ENCODE measurements at places on chromosomes 2 and 18. TPM values are rescaled to one million over a fixed set of nuclear protein-coding genes. Genes with fewer than 3 reads are reported as not detected.

Gene QPCT
- 2.7 TPM for total RNA-seq

DNA sequence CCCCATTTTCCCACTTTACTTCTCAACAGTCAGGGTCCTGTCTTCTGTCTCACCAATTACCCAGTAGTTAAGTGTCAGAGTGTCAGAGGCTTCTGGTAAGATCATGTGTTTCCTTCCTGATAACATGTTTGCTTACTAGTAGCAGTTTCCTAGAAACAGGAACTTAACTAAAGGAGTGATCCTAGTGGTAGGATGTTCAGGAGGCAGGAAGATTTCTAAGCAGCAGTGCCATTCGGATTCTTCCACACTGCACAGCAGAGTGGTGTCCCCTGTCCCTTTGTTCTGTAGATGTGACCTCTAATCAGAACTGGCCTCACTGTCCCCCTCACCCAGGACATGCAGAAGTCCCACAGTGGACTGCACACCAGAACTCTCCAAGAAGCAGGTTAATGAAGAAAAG lies 221.8 kb upstream of the OSR1 start:
- peaks cover 16% of the 10 kb centered on the region for H3K4me1 ChIP-seq
- no peak for DNase-seq
- no peaks in the 10 kb centered on the region for H3K36me3 ChIP-seq
- no peak overlapping the region for H3K27ac ChIP-seq
- H3K27me3 ChIP-seq: peaks cover 3% of the 10 kb centered on the region

DNA sequence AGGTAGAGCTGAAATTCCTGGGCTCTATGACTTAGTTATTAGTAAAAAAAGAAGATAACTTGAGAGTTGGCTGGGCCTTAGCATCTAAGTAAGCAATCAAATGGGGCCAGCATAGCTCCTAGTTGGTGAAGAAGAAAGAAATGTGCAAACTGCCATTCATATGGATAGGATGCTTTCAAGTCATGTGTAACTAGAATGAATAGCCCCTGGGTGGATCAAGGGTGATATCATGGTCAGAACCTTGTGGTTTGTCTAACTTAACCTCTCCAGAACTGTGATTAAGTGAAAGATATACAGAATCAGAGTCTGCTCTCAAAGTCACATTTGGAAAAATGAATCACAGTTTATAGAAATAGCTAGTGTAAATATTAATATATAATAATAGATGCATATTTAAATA lies 198.7 kb upstream of the DTNA start:
- H3K36me3 ChIP-seq: peaks cover 15% of the 10 kb centered on the region
- no peak overlapping the region for H3K4me3 ChIP-seq
- DNase-seq: no peak
- no peaks in the 10 kb centered on the region for H3K27me3 ChIP-seq

DNA sequence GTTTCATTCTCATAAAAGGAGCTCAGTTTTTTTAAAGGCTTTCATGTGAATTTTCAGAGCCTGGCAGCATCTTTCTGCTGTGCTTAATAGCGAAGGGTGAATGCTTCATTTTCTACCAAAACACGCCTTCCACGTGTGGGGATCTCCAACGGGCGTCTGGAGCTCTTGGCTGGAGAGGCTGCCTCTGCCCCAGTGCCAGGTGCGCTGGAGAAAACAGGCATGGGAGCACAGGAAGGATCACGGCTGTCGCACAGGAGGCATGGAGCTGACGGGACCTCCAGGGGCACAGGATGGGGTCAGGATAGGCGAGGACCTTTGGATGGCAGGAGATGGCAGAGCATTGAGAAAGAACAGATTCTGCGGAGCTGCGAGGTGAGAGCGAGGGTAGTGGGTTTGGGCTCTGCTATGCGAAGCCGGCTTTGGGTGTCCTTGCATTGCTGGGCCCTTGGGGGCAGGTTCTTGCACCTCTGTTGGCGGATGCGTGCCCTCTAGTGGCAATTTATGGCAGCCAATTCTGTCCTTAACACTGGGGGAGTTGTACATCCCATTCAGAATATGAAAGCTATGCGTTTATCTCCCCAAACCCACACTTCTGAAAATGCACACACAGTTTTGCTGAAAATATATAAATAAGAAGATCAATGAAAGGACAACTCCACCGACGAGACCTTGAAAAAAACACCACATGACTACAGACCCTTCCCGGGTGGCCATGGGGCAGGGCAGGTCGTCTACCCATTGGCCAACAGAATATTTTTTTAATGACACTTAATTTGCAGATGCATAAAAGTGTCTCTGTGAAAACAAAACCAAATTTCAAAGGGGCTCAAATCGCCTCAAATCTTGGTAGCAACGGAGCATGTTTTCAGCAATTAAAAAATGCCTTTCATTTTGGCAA lies 90.4 kb upstream of the SLC35G4 start:
- H3K36me3 ChIP-seq: no peaks in the 10 kb centered on the region
- no peak overlapping the region for H3K27ac ChIP-seq
- peaks cover 2% of the 10 kb centered on the region for H3K4me1 ChIP-seq
- peaks cover 37% of the 10 kb centered on the region for H3K27me3 ChIP-seq

Gene GAREM2
- 12.1 TPM for total RNA-seq

DNA sequence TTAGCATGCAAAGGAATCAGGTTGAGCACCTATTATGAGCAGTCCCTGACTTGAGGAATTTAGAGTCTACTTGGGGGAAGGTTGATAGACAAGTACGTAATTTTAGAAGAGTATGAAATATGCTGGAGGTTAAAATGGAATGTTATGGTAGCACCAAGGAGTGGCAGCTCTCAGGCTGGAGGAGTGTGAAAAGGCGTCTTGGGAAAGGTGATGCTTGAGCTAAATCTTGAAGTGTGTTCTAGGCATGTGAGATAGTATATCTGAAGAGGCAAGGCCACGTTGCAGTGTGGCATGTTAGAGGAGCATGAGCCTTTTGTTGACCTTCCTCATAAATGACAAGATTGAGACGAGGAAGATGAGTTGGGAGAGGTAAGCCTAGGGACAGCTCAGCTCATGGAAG lies 39.3 kb downstream of the ADAM23 start:
- no peaks in the 10 kb centered on the region for H3K4me1 ChIP-seq
- H3K36me3 ChIP-seq: no peaks in the 10 kb centered on the region
- no peak overlapping the region for H3K27ac ChIP-seq
- H3K4me3 ChIP-seq: no peak overlapping the region
- no peaks in the 10 kb centered on the region for H3K27me3 ChIP-seq
- no peak for DNase-seq

Data from progenitor cell of endocrine pancreas (in vitro differentiated cells).